ENCODE measurements at places on chromosomes 16 and 17.
A peak's percentile ranks its signal among the peaks of the same experiment; 100 is the strongest.

DNA sequence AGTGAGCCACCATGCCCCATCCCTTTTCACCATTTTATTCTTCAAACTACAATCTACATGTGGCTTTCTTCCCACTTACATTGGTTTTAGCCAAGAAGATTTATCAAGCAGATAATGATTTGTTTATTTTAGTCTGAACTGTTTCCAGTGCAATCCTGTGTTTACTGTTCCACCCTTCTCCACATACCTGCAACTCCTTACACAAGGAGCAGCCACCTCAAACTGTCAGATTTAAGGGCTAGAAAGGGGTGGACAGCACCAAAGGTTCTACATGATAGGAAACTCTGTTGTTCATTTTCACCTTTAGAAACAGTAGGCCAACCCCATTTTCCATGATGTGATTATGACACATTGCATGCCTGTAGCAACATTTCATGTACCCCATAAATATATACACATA lies 1.9 kb downstream of the RUNDC1 start:
- H3K4me1 ChIP-seq = peaks cover 28% of the 10 kb centered on the region
- H3K27ac ChIP-seq = peak overlapping the region; percentile 60
- peaks cover 40% of the 10 kb centered on the region for H3K36me3 ChIP-seq
- H3K27me3 ChIP-seq = no peaks in the 10 kb centered on the region

GRCh38 chr16:66942981-66943380 lies 7.7 kb downstream of the CES2 start:
- no peaks in the 10 kb centered on the region for H3K27me3 ChIP-seq
- peaks cover 8% of the 10 kb centered on the region for H3K4me1 ChIP-seq
- H3K36me3 ChIP-seq = peaks cover 44% of the 10 kb centered on the region
- H3K4me3 ChIP-seq = no peak overlapping the region
- DNase-seq = no peak

DNA sequence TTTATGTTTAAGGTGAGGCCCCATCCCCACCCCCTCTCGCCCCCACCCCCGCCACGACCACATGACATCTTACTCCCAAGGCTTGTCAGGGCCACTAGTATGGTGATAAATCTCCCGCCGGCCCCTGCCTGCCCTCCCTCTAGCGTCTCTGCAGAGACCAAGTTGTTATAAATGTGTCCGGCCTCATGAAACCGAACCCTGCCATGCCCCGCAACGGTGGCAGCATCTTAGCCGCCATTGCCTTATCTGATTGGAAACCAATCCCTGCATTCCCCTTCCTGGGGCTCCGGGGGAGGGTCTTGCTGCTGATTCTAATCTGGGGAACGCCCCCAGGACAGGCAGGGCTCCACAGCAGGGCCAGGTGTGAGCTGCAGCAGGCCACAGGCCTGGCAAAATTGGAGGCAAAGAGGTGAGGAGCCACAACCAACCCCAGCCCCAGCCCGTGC lies 352.4 kb downstream of the C16orf95 start:
- no peaks in the 10 kb centered on the region for H3K27me3 ChIP-seq
- H3K27ac ChIP-seq = no peak overlapping the region
- H3K4me1 ChIP-seq = no peaks in the 10 kb centered on the region
- H3K4me3 ChIP-seq = no peak overlapping the region
- no peaks in the 10 kb centered on the region for H3K36me3 ChIP-seq

- DNase-seq = no peak
- peaks cover 9% of the 10 kb centered on the region for H3K27me3 ChIP-seq
- no peak overlapping the region for H3K27ac ChIP-seq
- H3K4me1 ChIP-seq = no peaks in the 10 kb centered on the region
- H3K4me3 ChIP-seq = no peak overlapping the region
Measured at GRCh38 chr17:5719976-5720375, 135.7 kb upstream of the NLRP1 start.

GRCh38 chr17:9205520-9206409 lies 184.5 kb downstream of the NTN1 start:
- H3K27me3 ChIP-seq = no peaks in the 10 kb centered on the region
- no peak overlapping the region for H3K27ac ChIP-seq
- no peak overlapping the region for H3K4me3 ChIP-seq
- H3K36me3 ChIP-seq = no peaks in the 10 kb centered on the region
- no peak for DNase-seq

GRCh38 chr16:74623214-74623838 lies 16.4 kb upstream of the GLG1 start:
- H3K27me3 ChIP-seq = no peaks in the 10 kb centered on the region
- no peak overlapping the region for H3K4me3 ChIP-seq
- no peak overlapping the region for H3K27ac ChIP-seq
- H3K36me3 ChIP-seq = peaks cover 82% of the 10 kb centered on the region
- peaks cover 20% of the 10 kb centered on the region for H3K4me1 ChIP-seq

- H3K4me3 ChIP-seq = no peak overlapping the region
- no peak for DNase-seq
- H3K4me1 ChIP-seq = no peaks in the 10 kb centered on the region
- H3K27ac ChIP-seq = no peak overlapping the region
- no peaks in the 10 kb centered on the region for H3K36me3 ChIP-seq
- H3K27me3 ChIP-seq = peaks cover 2% of the 10 kb centered on the region
Measured at GRCh38 chr17:14793237-14793636, 471.9 kb downstream of the PMP22 start.
